ENCODE measurements at places on chromosomes 2 and 18. TPM values are rescaled to one million over a fixed set of nuclear protein-coding genes. Genes with fewer than 3 reads are reported as not detected.

GRCh38 chr2:111698743-111699554 is 185.0 kb downstream of the ANAPC1 start:
- peak; percentile 83 for DNase-seq

Gene CPO
- 0.91 TPM for polyA plus RNA-seq

DNA sequence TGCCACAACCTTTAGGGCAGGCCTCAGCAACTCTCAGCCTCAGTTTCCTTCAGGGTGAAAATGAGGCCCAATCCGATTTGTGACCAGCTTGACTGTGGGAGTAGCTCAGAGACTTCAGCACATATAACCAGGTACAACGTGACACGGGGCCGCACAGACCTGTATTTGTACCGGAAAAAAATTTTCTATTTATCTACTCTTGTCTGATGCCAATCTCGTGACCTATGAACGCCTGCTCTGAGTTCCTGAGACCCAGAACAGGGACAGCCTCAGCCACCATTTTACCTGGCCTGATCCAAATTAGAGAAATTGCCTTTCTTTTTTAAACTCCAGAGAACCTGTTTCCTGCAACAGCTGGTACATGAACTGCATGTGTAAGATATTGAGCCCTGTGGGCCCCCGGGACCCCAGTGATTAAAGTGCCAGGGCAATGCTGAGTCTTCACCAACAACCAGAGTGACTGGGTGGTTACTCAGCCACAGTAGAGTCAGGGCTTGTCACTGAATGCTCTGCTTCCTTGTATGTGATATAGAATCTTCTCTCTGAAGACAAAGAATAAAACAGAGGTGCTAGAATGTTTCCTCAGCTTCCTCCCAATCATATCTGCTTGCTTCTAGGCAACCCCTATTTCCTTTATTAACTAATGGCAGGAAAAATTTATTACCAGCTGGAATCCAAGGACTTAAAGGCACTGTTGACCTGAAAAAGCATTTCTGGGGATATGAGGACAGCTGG is 47.8 kb upstream of the FZD7 start:
- DNase-seq, result no peak

DNA sequence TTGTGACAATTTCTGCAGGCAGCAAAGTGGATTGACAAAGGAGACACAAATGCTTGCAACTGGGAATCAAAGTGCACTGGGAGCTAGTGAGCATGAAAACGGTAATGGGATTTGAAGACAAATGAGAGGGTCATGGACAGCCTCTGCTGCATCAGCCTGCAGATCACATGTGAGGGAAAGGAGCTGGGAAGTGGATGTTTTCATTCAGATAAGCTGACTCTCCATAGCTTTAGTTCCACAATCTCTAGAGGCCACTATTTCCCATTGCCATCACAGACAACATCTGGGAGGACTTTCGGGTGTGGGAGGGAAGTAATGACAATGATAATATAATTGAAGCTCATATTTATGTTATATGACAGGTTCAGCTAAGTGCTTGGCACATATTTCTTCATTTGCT is 28.4 kb downstream of the ADCYAP1 start:
- no peak for DNase-seq

Gene USP14
- polyA plus RNA-seq, result 73.5 TPM

GRCh38 chr2:191351921-191352320 is 106.7 kb downstream of the MYO1B start:
- DNase-seq, result no peak

Gene FBXO48
- polyA plus RNA-seq, result 0.87 TPM

DNA sequence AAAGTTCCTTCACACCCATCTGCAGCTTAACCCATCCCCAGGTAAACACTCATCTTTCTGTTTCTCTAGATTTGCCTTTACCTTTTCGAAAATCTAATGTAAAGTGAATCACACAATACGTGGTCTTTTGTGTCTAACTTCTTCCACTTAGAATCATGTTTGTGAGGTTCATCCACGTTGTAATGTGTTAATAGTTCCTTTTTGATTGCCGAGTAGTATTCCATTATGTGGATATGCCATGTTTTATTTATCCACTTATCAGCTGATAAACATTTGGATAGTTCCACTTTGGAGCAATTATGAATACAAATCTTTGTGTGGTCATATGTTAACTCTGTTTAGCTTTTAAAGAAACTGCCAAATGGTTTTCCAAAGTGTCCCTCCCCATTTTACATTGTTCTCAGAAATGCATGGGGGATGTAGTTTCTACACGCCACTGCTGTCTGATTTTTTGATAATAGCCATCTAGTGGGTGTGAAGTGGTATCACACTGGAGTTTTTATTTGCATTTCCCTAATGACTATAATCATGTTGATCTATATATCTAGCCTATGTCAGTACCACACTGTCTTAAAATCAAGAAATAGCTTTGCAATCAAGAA is 22.3 kb downstream of the PECR start:
- DNase-seq, result no peak

DNA sequence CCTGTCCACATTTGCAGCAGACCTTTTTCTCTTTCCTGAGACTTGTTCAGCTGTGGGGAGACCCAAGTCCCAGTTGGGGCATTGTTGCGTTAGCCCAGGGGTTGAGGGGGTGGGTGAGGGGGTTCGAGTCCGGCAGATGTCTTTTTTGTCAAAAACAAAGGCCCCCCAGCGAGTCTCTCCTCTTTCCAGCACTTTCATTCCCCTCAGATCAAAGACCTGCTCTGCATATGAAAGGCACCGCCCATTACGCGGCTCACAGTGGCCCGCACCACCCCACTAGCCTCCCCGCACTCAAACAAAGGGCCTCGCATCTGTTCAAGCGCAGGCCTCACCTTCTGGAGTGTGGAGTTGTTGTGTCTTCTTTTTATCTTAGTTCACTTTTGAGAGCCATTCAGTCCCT is 25.2 kb downstream of the TRABD2A start:
- no peak for DNase-seq

- no peak for DNase-seq
Measured at GRCh38 chr2:1482253-1482675, 69.0 kb downstream of the TPO start.

DNA sequence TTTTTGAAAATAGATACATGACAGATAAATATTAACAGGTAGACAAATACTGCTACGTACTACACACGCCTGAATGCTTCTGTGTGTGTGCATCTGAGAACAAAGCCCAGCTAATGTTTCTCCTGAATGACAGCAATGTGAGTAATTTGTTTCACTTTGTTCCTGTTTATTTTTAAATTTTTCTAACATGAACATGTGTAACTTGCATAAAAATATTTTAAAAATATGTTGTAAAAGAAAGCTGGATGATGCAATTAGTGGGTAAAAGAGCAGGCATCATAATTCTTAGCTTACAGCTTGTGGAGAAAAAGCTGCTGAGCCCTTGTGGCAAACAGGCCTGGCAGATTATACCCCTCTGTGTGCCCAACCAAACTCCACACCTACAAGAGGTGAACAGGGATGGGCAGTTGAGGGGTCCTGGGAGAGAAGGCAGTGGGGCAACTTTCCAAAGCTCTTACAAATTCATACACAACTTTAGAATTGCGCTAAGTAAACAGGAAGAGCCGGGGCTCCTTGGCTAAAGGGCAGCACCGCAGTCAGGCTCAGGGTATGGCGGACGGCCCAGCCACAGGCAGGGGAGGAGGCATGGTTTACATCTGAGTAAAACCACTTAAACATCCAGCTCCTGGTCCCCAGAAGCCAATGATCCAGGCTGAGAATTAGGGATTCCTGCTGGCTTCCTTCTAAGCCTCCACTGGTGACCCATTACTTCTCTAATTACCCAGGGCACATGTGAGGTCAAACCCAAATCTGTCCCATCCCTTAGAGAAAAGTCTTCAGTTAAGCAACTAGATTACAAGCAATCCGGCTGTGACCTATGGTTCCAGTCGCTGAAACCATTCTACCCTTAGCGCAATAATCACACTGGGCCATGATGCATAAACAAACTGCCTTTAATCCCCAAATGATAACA is 14.0 kb downstream of the PXDN start:
- no peak for DNase-seq

Gene LIMS4
- polyA plus RNA-seq, result 16.9 TPM

Gene NEU2
- polyA plus RNA-seq, result not detected

Gene CPS1
- polyA plus RNA-seq, result 0.39 TPM

GRCh38 chr2:88637464-88637863 is 10.2 kb upstream of the EIF2AK3 start:
- no peak for DNase-seq

Gene NYAP2
- polyA plus RNA-seq, result 0.96 TPM

Gene CDCA7
- 1.7 TPM for polyA plus RNA-seq

DNA sequence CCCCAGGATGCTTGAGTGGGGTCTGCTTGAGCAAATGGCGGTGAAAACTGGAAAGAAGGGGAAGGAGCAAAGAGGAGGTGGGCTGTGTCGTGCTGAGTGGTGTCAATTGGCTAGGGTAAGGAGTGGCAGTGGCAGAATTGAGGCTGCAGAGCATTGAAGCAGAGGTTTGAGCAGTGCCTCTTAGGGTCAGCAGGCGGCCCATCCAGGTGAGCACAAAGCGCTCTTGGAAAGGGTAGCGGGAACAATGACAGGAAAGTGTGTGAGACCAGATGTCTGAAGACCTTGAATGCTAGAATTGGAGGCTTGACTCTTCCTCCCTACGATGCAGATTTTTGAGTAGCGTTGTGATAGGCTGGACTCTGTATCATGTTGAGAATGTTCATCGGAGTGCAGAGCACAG is 39.3 kb upstream of the IL1R1 start:
- no peak for DNase-seq

Gene ABCB11
- 0.03 TPM for polyA plus RNA-seq

DNA sequence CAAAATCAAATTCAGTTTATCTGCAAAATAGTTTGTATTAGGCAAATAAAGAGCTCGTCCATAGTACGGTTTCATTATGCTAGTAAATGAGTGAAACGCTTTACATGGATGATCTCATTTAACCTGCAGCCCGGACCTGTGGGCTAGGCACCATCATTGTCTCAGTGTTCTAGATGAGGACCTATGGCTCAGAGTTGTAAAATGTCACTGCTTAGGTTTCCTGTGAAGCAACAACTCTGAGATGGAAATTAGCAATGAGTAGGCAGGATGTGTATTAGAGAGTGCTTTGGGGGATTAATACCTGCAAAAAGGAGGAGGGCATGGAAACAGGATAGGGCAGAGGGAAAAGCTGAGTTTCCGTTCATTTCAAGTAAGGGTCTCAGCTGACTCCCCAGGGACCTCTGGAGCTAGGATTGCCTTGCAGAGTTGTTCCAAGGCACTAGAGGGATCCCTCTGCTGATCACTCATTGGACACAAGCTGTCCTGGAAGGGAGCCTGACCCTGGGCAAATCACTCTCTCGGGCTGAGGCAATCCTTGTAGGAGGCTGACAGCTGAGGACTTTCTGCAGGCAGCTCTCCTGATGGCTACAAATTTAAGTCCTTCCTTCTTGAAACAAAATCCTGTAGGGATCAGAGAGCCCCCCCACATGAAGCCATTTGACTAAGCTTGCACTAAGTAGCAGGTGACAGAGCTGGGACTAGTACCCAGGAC is 58.8 kb upstream of the SIX2 start:
- peak; percentile 67 for DNase-seq

Gene TSGA10
- 0.51 TPM for polyA plus RNA-seq

Gene IL1A
- not detected for polyA plus RNA-seq

Gene THOC1
- polyA plus RNA-seq, result 11.8 TPM

- no peak for DNase-seq
Measured at GRCh38 chr2:124318913-124319312, 293.8 kb downstream of the CNTNAP5 start.
